CD4-positive, alpha-beta T cell treated with Interleukin-4 for 4 hours (primary cell): ENCODE measurements at places on chromosomes 13 and 19.

DNA sequence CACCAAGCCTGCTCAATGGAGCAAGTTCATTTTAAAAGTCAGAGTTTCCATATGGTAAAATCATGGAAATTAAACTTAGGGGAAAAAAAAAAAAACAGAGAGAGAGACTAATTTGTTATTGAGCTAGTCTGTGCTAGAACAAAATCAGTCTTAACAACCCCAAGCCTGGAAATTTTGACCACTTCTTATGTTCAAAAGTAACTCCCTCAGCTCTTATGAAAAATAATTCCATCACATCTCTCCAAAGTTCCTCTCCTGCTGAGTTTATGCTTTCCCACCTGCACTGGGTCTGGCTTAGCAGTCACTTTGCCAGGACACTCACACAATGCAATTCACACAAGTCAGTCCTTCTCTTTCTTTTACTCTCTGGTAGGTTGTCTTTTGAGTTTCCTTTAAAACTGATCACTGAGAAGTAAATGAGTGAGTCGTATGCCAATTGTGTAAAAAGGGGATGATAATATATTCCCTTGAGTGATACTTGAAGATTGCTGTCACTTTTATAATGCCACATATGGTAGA is 92.6 kb downstream of the ENOX1 start:
- no peak for DNase-seq

DNA sequence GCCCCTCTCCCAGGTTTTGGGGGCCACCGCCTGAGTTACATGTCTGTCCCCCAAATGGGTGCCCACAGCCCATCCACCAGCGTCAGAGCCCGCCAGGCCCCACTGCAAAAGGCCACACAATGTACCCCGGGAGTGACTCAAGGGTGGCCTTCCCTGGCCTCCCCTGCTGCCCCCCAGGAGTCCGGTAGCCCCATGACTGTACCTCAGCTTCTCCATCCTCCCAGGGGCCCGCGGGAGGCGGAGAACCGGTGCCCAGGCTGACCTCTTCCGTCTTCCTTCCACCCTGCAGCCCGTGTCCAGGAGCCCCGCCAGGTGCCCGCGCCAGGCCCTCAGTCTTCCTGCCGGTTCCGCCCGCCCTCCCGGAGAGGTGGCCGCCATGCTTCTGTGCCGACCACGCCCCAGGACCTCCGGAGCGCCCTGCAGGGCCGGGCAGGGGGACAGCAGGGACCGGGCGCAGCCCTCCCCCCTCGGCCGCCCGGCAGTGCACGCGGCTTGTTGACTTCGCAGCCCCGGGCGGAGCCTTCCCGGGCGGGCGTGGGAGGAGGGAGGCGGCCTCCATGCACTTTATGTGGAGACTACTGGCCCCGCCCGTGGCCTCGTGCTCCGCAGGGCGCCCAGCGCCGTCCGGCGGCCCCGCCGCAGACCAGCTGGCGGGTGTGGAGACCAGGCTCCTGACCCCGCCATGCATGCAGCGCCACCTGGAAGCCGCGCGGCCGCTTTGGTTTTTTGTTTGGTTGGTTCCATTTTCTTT is 10.3 kb downstream of the CBARP start:
- no peak for DNase-seq

DNA sequence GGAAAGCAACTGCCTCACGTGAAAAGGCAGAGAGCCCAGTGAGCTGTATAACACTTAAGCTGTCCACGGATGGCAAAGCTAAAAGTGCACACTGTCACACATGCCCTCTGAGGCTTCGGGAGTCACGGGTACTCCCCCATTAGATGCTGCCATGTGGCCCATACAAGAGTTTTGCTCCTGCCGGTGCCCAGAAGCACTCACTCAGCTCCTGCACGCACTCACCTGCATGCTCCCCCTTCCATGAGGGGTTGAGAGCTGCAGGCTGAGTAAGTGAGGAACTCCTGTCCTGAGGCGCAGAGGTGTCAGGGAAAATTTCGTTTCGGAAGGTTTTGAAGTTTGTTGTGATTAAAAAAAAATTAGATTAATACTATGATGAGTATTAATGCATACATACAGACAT is 939.2 kb upstream of the ATXN8OS start:
- DNase-seq: no peak

DNA sequence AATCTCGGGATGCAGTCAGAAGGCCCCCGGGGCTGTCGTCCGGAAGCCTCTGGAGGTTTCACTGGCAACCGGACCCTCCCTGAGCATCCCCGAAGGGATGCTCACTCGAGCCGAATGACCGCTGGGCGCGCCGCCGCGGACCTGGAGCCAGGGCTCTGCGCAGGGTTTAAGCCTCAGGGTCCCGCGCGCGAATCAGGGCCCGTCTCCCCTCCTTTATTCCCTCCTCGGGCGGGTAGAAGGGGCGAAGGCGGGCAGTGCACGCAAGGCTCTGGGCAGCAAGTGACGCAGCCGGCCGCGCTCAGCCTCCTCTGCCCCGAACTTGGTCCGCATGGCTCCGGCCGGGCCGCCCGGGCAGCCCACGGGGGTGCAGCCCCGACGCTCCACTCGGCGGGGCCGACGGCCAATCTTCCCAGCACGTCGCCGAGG is 572 bp downstream of the SHISA2 start:
- no peak for DNase-seq

GRCh38 chr13:21458451-21458812 is 671 bp downstream of the ZDHHC20 start:
- DNase-seq: peak; percentile 50

DNA sequence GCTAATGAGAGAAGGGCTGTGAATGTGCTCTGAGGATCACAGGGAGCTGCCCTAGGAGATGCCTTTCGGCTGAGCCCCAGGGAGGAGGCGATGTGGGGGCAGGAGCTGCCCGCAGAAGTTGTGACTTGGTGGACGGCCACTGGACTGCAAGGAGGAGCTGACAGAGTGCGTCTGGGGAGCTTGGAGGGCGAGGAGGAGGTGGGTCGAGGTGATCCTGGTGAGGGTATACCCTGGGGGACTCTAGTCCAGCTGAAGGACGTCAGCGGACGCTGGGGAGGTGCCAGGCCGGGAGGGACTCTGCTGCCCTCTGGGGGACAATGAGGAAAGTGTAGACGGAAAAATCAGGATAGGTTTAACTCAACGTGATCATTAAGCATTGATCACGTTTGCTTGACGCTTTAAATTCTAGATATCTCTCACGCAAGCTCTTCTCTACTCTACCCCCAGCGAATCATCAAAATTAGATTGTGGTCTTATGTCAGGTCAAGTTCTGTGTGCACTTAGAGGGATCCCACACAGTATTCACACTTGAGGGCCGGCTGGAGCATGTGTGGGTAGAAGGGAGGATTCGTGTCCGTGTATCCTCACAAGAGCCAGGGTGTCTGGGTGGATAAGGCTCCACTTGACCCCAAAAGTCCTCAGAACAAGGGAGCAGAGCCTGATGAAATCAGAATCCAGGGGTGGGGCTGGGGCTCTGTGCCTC is 3.3 kb upstream of the CEACAM7 start:
- DNase-seq: peak; percentile 11

- no peak for DNase-seq
These were observed 573 bp upstream of the ZNF614 start for GRCh38 chr19:52028780-52029123.

DNA sequence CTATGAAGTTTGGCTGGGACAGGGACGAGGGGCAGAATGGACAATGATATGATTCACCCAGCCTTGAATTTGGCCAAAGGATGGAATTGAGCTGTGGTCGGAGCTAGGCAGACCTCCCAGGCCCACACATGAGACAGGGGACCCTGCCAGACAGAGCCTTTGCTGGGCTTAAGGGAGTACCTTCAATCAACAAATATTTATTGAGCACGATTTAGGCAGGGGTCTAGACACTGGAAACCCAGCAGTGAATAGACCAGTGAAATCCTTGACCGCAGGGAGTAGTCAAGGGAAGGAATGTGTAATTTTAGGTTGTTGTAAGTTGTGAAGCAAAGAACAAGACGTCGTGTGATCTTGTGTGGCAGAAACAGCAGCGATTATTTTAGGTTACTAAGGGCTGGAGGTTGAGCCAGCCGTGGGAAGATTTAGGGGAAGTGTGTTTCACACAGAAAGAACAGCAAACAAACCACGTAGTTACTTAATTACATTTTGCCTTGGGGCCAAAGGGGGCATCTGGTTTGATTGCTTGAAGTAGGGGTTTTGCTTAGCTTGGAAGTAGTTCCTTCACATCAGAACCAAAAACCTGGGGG is 16.9 kb upstream of the AP1M2 start:
- peak; percentile 66 for DNase-seq
